Activated CD4-positive, CD25-positive, alpha-beta regulatory T cell treated with anti-CD3 and anti-CD28 coated beads, Interleukin-2, amount 50 U/mL, for 24 hours (primary cell): ENCODE measurements at places on chromosomes 3 and 15.

DNA sequence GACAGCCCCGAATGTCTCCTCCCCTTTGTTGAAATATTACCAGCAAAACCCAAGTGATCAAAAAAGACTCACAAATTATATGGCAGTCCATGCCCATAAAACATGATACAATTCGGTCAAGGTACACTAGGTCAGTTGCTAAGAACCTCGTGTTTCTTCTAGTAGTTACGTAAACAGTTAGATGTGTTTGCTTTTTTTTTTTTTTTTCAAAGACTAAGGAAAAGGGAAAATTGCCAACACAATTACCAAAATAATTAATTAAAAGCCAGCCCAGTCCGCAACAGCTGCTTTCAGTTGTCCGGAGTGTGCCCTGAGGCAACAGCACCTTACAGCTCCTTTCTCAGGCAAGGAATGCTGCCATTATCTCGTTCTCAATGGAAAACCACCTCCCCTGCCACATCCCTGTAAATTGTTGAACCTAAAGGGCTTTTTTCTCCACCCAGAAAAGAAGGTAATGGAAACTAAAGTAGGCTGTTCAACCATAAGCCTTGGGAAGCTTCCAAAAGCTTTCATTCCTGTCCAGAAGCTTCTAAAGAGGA, 129.2 kb upstream of the TSC22D2 start:
- ATAC-seq: no peak

- no peak for ATAC-seq
These were observed 17.3 kb upstream of the ATP10A start for GRCh38 chr15:25880411-25880810.

DNA sequence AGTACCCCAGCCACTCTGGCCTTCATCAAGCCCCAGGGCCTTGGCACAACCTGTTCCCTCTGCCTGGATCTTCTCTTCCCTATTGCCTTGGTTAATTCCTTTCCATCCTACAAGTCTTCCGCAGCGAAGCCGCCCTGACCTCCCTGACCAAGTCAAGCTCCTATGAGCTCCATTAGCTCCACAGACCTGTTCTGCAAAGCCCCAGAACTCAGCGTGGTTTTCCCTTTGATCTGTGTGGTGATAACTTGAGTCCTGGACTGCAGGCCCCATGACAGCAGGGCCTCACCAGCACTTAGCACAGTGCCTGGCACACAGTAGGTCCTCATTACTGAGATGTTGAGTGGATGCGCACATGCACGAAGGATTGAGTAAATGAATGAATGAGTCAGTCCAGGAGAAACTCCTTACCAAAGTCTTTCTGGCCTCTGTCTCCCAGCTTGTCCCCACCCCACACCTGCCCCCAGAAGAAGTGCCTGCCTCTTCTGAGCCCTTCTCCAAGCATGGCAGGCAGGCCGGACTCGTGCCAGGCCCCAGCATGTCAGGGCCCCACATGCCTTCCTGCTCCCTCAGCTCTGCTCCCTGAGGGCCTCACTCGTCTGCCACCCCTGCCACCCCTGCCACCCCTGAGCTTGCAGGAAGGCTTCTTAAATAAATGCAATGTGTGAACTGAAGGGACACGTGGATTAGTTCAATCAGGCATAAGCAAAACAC, 6.3 kb downstream of the ANPEP start:
- ATAC-seq: no peak

DNA sequence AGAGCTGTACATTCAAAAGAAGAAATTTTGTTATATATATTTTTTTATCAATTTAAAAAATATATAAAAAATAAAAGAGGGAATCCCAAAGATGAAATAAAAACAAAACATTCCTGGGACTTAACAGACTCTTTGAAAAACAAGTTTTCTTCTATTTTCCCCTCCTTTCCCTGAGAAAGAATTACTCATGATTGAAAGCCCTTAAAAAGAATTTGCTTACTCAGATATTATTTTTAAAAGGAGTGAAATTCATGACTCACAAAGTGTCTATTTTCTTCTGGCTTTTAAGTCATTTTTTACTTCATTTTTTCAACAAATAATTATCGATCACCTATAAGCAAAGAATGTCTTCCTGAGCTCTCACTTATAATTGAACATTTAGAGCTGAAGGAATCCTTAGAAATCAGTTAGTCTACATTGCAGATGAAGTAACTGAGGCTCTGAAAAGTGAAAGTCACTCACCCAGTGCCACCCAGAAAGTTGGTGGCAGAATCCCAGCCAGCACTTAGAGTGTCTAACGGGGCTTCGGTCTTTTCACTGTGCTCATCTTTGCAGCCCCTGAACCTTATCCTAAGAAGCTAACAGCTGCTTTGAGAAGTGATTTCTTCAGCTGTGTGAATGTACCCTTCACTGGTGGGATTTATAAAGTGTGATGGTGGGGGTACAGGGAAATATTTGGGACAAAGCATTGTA, 42.5 kb upstream of the NUDT16 start:
- no peak for ATAC-seq

DNA sequence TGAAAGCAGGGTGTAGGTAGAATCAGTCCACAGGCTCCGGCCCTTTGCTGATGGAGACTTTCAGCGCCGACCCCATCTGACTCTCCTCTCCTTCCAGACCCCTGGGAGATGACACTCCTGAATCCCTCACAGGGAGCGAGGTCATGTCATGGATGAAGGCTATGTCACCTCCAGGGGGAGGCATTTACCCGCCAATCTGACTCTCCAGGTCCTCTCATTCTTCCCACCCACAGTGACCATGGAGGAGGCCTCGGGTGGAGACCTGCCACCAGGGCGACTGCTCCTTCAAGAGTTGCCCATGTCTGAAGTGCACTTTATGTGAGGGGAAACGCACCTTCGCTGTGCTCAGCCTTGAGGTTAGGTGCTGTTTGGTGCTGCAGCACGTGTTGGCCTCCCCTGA, 112.7 kb downstream of the KLF13 start:
- no peak for ATAC-seq

- no peak for ATAC-seq
These were observed 23.2 kb downstream of the LIPC start for GRCh38 chr15:58454950-58455401.

GRCh38 chr3:75192146-75192616, 471.9 kb upstream of the FRG2C start:
- ATAC-seq: no peak

DNA sequence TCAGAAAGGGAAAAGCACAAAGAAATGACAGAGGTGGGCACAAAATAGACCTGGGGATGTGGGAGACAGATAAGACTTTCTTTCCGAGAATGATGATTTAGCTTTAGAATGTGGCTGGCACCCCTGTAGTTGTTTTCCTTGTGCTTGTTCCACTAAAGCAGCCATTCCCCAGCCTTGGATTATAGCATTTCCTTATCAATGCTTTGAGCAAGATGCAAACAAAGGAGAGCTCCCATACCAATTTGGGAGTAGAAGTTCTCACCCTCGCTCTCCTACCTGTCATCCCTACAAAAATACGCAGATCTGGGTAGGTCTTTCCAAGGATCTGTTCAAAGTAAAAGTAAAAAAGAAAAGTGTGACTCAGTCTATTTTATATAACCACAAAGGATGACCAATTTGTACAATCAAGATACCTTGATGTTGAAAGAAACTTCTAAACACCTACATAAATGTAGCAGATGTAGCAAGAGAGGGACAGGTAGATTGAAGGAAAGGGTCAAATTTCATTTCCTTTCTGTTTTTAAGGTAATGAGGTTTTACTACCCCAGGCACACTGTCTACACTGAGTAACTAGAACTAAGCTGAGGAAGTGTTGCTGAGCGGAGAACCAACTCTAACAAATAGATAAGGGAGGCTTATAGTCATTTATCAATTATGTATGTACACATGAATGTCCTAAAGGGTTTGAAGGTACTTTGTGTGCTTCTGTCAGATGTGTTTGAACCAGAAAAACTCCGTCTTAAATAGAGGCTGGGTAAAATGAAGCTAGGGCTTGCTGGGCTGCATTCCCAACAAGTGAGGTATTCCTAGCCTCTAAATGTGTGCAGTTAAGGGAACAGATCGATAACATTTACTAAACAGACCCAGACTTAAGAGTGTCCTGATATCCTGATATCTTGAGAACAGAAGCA, 91.1 kb upstream of the LRRN1 start:
- ATAC-seq: no peak

GRCh38 chr3:196889844-196890708, 22.4 kb downstream of the SENP5 start:
- ATAC-seq: no peak

- ATAC-seq: no peak
These were observed 345.9 kb downstream of the PTPRG start for GRCh38 chr3:61907210-61907795.

GRCh38 chr3:143331350-143331749, 211.8 kb downstream of the CHST2 start:
- no peak for ATAC-seq

GRCh38 chr3:150371741-150372254, 36.3 kb upstream of the TSC22D2 start:
- no peak for ATAC-seq

DNA sequence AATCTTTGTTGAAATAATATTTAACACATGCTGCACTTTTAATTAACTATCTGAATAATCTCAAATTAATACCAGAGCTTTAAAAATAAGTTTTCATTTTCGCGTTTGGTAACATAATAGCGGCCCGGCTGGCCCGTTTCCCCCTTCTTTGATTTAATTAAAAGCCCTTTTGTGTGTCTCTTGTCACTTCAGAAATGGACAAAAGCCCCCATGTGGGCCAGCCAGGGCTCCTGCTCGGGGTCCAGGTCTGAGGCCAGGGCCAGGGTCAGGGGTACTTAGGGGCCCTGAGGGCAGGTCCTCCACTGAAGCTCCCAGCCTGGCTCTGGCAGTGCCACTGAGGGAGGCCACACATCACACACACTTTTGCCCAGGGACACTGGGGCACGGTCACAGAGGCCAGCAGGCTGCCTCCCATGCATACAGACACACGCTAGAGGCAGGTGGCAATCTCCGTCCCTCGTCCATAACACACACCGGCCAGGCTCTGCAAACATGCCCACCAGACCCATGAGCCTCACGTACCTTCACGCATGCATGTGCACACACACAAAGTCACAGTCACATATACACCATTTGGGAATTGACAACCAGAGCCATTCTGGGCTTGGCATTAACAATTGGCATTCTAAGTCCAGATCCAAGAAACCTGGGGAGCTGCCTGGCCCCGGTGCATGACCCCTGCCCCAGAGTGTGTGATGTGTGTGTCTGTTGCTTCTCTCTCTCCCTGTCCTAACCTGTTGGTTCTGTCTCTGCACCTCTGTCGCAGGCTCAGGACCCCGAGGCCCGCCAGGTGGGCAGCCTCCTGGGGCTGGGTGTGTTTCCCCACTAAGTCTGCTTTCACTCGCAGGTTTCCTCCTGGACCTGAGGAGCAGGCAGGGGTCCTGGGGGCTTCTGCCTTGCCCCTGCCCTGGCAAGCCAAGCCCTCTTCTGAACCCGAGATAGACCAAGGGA, 38.5 kb downstream of the DNAJB8 start:
- ATAC-seq: no peak

DNA sequence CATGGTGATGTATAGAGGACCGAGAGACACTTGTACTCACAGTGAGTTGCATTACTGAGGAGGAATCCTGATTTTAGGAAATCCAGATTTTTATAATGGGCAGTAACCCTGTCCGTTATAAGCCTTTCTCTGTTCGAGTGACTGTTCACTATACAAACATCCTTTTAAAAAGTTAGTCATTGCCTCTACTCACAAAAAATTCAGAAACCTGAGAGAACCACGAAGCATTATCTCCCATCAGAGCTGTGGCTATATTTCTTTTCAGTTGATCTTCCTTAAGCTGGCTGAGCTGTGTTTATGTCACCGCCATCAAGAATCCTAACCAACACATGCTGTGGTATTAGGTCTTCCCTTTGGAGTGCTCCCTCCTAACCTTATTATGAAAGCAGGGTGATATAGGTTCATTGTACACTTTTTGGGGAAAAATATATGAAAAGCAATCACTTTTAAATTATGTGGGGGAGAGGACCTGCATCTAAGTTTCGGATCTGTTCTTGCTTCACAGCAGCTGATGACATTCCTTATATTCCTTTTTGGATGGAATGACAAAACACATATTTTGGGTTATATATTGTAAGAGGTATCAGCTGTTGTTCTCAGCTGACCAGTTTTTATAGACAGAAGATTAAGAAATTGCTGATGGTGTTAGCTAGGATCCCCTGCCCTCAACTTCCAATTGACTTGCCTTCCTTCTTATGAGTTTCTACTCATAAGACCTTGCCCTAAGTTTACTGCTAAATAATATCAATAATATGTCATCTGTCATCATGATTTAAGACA, 465.9 kb upstream of the RASGRP1 start:
- no peak for ATAC-seq

GRCh38 chr15:79505956-79506355, 73.8 kb downstream of the MINAR1 start:
- no peak for ATAC-seq

GRCh38 chr15:55237219-55238130, 40.7 kb upstream of the RSL24D1 start:
- ATAC-seq: peak; percentile 75

GRCh38 chr15:68635141-68635540, 56.3 kb downstream of the CORO2B start:
- no peak for ATAC-seq

GRCh38 chr3:195806211-195806915, 5.4 kb downstream of the MUC4 start:
- no peak for ATAC-seq

- no peak for ATAC-seq
These were observed 43.7 kb upstream of the MFGE8 start for GRCh38 chr15:88956906-88957305.

DNA sequence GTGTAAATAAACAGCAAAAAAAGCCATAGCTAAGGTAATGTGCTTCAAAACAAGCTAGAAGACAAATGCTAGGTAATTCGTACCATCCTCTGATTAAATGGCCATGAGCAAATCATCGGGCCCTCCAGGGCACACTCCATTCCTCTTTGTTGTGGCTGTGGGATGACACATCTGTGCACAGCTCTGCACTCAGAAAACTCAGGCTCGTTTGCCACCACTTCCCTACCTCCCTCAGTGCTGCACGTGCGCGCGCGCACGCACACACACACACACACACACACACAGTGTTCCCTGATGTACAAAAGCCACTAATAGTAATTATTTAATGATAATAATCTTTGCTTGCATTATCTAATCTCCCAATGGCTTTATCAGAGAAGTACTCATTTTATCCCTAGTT, 336.6 kb downstream of the FEZF2 start:
- ATAC-seq: no peak

DNA sequence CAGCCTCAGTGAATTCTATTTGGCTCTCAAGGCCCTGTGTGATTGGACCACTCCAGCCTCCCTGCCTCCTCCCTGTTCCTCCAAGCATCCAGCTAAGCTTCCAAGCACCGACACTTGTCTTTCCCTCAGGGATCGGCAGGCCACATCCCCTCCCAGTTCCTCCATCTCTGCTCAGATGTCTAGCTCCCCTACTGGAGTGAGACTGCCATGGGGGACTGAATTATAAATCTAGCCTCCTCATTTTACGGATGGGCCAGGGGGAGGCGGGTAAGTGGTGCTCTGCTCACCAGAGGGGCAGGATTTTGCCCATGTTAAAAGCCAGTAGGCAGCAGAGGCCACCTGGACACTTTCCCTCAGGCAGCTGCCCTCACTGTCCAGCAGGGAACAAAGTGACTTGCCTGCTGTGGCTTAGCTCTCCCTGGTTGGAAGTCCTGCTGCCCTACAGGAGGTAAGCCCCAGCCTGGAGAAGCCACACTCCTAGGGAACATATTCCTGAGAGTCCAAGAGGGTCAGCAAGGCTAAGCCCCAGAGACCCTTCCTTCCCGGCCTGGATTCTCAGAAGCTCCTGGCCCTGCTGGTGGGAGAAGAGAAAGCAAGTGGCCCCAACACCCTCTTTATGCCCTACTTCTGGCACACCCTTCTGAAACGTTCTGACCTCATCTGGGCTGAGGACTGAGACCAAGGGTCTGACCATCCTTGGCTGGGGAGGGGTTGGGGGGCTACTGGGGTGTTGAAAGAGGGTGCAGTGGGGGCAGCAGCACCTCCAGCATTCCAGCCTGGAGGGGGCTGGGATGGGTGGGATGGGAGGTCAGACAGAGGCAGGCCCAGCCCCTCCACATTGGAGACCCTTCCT, 9.1 kb upstream of the HHATL start:
- ATAC-seq: no peak
